ENCODE measurements at places on chromosomes 11 and 22.

- DNase-seq: no peak
Measured at GRCh38 chr22:50607659-50608020, 7.0 kb downstream of the MAPK8IP2 start.

GRCh38 chr11:13061294-13061990 lies 52.3 kb downstream of the RASSF10 start:
- DNase-seq: peak; percentile 8

GRCh38 chr22:40396882-40397281 lies 26.5 kb downstream of the SGSM3 start:
- DNase-seq: peak; percentile 97

- peak; percentile 52 for DNase-seq
Measured at GRCh38 chr11:68099474-68100405, 21.4 kb downstream of the CHKA start.

DNA sequence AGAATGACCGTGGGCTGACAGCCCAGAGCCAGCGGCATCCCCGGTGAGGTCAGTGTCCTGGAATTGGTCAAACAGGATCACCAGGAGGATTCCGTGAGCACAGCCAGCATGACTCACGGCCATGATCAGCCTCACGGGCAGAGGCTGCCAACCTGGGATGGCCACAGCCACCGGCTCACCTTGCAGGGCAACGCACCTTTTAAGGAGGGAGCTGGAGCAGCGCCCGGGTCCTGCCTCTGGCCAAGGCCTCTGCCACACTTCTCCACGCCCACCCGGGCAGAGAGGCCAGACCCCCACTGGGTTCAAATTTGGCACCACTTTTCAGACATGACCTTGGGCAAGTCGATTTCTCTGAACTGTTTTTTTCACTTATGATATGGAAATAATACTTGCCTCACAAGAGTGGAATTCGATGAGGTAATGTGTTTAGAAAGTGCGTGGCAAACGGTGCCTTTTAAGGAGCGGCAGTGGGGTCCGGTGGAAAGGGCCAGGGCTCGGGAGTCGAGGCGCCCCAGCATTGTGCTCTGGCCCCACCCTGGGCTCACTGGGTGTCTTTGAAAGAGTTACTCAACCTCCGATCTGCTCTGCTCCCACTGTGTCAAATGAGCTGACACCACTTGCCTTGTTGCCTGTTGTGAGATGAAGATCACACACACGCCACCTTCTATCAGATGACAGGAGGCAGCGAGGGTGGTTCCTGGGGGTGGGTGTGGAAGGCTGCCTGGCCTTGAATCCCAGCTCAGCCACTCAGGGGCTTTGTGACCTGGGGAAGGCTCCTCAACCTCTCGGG lies 16.0 kb downstream of the TXN2 start:
- peak; percentile 79 for DNase-seq

DNA sequence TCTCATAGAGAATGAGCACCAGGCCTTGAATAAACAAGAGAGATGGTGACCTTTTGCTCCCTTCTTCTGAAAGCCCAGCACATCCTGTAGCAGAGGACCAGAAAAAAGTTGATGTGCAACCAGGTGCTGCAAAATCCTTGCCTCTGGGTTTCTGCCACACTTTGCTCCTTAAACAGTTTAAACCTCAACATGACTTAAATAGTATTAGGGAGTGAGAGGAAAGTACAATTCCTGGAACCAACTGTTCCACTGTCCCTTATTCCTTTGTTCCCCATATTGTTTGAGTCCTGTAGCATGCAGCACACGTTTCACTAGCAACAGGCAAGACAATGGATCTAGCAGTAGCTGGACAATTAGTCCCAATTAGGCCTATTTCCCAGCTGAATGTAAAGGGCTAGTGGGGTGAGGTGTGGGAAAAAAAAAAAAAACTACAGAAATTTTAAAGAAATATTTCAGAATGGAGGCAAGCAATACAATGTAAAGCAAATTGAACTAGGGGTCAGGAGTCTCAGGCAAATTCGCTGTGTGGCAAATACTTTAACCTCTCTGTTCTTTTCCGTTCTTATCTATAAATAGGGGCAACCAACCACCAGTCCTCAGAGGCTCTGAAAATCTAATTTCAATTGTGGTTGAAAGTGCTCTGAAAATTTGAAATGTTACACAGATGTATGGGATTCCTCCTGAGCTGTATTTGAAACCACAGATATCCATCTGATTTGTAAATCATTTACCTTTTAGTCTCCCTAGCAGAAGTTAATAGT lies 6.6 kb downstream of the MPPED2 start:
- DNase-seq: no peak

DNA sequence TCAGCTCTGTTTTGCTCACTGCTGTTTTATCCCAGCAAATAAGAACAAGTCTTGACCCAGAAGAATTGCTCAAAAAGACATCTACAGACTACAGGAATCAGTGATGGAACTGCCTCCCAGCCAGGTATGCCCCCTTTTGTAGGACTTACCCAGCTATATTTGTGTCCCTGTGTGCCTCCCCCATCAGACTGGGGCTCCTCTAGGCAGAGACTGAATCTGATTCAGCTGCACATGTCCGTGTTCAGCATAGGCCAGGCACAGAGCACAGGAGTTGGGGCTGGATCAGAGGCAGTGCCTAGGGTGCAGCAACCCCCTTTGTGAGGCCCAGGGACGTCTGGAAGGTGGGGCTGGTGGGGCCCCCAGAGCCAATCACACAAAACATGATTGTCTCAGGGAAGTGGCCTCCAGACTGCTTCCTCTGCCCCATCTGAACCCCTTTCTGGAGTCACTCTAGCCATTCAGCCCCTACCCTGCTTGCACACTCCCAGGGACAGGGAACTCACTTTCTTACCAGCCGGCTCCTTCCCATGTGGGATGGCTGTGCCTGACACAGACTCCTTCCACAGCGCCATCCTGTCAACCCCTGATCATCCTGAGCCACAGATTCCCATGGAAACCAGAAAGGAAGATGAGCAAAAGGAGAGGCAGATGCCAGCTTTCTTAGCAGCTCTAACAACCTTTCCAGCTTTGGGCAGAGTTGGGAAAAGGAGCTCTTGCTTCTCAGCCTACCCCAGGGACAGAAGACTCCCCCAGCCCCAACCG lies 24.8 kb downstream of the PDE2A start:
- DNase-seq: no peak

DNA sequence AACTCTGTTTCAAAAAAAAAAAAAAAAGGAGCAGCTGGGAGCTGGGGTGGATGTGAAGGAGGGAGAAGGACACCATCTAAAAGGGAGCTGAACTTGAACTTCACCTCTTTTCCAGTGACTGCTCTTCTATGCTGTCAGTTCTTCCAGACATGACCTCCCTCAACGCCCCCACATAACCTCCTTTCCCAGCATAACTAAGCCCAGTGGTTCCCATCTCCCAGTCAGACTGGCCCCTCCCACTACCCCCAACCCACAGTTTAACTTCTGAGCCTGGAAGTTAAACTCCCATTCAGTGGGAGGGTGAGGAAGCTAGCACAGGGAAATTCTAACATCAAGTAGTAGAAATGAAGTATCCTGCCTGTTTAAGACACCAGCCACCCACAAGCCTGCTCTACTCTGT lies 1.8 kb downstream of the ARHGAP1 start:
- no peak for DNase-seq

- DNase-seq: no peak
Measured at GRCh38 chr11:728901-729491, 18.3 kb upstream of the TALDO1 start.

GRCh38 chr11:26820739-26821138 lies 98.9 kb upstream of the SLC5A12 start:
- no peak for DNase-seq

- peak; percentile 75 for DNase-seq
Measured at GRCh38 chr11:71565263-71565662, at the start of gene KRTAP5-10. Gene KRTAP5-10, plus strand, starts transcription at chr11:71565563. Its CDS starts 25 bp downstream, at chr11:71565588.

- DNase-seq: peak; percentile 79
Measured at GRCh38 chr11:73343076-73343873, 32.9 kb upstream of the RELT start.

All from DMS53 (cell line).